ENCODE measurements at places on chromosomes 1 and 21.

DNA sequence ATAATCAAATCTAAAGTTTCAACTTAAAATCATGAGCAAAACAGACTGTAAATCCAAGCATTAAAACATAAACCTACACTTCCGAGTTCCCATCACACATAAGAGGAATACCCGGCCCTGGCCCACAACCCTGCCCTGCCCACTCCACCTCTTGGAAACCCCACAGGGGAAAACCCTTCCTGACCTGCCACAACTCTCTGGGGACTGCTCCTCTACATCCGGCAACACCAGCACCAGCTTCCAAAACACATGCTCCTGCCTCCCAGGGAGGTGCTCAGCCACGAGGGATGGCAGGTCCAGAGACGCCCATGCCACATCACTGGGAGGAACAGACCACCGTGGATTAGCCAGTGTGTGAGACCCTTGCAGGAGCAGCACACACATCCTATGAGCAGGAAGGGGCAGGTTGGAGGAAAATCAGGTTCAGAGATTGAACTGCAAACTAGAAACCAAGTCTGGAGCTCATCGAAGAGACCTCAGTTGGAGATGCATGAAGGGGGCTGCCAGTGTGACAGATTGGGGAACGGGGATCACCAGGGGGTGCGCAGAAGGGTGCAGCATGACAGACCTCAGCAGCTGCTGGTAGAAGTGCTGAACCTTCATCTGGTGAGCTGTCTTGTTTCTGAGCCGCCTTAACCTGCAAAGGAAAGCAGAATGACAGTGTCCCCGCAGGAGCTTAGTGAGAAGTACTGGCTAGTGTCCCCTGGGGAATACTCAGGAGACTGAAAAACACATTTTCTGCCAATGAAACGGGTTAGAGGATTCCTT, 25.8 kb upstream of the LSS start:
- no peak for DNase-seq

GRCh38 chr1:228860911-228861831, 125.9 kb downstream of the RHOU start:
- DNase-seq: no peak

DNA sequence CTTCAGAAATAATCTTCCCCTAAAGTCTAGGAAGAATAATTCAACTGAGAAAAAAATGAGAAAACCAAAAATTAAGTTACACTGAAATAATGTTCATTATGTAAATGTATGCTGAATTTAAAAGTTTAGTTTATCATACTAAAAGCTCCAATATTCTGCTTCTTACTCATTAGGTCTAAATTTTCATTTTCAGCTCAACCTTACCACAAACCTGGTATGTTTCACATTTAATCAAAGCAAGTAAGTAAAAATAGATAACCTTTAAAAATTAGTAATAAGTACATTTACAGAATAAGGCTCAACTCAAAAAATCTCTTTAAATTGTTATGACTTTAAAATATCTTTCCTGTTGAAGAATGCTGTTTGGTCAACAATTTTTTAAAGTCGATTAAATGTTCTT, 15.0 kb downstream of the BTG3 start:
- DNase-seq: no peak

- no peak for DNase-seq
Measured at GRCh38 chr1:187943606-187944403, 1115.1 kb downstream of the PLA2G4A start.

- DNase-seq: no peak
Measured at GRCh38 chr1:52056937-52057231, 789 bp downstream of the BTF3L4 start.

DNA sequence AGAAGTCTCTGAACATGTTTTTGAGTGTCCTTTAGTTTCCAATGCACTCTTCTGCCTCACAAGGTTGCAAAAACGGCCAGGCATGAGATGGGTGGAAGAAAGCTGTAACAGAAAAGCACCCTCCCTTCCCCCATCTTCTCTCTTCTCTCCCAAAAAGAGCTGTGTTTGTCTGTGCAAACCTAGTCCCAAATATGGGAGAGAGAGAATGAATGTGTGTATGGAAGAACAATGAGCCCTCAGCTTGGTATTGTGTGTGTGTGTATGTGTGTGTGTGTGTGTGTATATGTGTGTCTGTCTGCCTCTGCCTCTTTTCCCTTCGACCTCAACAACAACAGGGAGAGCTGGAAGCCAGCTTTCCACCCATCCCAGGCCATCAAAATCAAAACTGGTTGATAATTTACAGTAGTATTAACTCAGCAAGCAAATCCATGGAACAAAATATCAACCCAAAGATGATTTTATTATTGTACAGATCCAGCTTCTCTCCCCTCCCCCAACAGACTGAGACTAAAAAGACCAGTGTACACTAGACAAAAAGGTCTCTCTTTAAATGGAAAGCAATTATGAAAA, 1.8 kb downstream of the RERE start:
- DNase-seq: no peak

DNA sequence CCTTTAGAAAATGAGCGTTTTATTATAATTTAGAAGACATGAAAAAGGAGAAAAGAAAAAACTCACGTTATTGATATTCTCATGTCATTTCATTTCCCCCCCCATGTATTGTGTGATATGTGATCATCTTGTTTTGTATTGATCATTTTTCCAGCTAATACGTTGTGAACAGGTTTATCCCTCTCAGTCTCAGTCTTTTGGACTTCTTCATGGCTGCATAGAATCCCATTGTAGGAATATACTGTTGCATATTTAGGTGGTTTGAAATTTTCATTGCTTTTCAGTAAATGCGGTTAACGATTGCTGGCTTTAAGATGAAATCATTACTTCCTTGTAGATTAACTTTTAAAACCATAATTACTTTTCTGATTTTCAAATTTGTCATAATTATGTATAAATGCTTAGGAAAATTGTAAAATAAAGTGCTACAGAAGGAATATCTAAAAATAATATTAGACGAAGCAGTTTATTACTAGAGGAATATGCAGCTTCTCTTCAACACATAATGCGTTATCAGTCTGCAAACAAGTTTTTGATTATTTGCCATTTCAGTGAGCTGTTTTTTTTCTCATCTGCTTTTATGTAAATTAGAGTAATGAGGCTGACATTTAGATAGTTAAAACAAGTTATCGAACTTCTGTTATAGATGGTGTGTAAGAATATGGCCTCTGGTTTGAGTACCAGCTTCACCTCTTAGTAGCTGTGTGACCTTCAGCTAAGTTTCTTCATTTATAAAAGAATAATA, 1.8 kb downstream of the SON start:
- no peak for DNase-seq

Data from bone marrow (tissue), 2 donors.